ENCODE measurements at places on chromosomes 4 and X.

GRCh38 chrX:153765138-153766079 is 1.4 kb downstream of the PLXNB3 start:
- DNase-seq, result no peak

GRCh38 chr4:953574-953915 is 19.8 kb downstream of the DGKQ start:
- DNase-seq, result no peak

- DNase-seq, result peak; percentile 44
These were observed at the start of gene HPSE for GRCh38 chr4:83334425-83335241. TSS of gene HPSE (minus strand) at chr4:83334848. CDS start at chr4:83334782, 66 bp downstream.

- no peak for DNase-seq
These were observed 269.9 kb downstream of the CBLL2 start for GRCh38 chrX:22542641-22543040.

DNA sequence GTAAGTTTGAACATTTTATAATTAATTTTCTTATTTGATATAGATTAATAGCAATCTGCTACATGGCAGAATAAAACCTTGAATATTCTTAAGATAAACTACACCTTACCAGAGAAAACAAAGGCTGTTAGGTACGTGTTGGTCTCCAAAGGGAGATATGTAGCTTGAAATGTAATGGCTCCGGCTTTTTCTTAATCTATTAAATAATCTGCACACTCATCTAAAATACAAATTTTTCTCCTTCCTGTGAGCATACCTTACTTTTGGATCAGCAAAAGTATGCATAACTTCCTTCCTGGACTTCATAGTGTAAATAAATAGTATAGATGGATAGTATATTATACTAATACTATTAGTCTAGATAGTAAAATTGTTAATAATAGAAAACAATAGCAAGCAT is 141.3 kb downstream of the JADE1 start:
- no peak for DNase-seq

DNA sequence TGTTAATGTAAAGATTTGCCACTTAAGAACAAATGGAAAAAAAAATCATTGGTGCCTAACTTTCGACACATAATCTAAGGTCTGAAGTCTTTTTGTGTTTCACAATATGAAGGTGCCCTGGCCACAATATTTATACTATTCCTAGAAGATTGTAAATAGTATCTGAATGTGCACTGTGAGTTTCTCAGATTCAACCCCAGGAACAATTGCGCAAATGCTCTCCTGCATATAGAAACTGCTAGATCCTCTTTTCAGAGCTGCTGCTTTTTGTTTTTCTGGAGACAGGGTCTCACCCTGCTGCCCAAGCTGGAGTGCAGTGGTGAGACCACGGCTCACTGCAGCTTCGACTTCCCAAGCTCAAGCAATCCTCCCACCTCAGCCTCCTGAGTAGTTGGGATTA is 480.1 kb upstream of the FTHL17 start:
- no peak for DNase-seq

DNA sequence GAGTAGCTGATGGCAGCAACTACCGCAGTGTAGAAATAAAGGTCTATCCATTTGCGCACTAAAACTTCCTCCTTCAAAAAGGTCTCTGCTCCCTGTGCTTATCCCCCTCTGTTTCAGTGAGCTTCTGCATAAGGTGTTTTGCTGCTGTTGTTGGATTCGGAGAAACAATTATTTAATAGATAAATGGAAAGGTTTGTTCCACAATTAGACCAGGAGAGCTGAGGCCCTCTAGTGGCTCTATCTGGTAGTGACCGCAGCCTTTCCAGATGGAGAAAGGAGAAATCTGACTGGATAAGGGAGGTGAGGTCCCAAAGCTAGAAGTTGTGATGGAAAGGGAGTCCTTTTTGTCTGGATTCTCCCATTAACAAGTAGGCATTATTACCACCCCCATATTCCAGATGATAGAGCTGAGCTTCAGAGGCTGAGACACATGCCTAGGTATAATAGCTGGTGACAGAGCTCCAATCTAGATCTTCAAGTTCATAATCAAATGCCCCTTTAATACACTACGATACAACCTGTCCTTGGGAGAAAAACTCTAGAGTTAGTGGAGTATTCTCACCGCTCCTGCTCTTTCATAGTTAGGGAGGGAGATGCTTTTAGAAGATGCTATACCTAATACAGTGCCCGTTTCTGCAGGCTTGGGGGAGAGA is 5.1 kb upstream of the GABRQ start:
- no peak for DNase-seq

- no peak for DNase-seq
These were observed 761.8 kb upstream of the ATOH1 start for GRCh38 chr4:93066749-93067148.

GRCh38 chrX:25941087-25941486 is 197.1 kb upstream of the MAGEB18 start:
- DNase-seq, result no peak

GRCh38 chrX:85024044-85024443 is 20.4 kb downstream of the APOOL start:
- no peak for DNase-seq

DNA sequence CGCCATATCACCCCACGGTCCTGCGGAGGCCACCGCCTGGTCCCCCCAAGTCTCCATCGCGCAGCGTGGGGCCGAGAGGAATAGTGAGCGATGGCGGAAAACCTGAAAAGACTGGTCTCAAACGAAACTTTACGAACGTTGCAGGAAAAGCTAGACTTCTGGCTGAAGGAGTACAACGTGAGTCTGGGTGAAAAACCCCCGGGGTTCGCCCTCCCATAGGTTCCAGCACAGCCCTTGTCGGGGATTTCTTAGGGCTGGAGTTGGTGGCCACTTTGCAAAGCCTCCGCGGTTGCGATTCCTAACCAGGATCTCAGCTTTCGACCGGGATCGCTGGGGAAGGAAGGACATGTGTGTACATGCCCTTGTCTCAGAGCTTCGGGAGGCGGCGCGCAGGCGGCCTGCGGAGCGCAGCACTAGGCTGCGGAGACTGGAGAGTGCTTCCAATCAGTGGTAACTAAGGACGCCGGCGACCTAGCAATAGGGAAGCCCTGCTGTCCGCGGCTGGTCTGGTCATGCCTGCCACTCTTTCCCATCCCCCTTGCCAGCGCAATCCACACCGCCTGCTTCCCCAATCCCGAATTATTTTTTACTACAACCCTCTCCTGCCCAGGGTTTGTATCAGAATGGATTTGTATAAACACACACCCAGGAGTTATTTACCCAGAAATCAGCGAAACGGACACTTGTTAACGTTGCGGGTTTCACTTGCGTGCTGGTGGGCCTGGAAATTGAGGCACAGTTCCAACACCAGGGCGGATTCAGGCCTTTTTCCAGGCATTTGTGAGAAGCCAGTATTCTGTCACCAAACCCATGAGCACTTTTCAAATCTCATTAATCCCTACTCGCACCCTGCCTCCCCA is 741 bp downstream of the SPATA18 start:
- DNase-seq, result no peak

GRCh38 chr4:112513971-112514646 is 1.9 kb downstream of the NEUROG2 start:
- no peak for DNase-seq

DNA sequence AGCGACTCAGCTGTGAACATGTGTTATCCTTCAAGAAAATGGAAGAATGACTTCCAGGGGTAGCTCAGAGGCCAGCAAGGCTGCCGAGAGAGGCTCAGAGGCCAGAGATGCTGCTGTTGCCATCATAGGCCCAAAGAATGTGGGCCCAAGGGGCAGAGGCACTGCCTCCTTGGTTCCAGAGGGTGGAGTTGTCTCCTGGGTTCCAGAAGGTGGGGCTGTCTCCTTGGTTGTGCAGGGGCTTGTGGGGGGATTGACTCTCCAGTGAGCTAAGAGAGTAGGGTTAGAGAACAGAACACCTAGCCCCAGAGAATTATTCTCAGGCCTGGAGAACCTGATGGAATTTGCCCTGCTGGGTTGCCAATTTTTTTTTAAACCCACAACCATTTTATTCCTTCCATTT is 62.6 kb downstream of the DGKK start:
- no peak for DNase-seq

DNA sequence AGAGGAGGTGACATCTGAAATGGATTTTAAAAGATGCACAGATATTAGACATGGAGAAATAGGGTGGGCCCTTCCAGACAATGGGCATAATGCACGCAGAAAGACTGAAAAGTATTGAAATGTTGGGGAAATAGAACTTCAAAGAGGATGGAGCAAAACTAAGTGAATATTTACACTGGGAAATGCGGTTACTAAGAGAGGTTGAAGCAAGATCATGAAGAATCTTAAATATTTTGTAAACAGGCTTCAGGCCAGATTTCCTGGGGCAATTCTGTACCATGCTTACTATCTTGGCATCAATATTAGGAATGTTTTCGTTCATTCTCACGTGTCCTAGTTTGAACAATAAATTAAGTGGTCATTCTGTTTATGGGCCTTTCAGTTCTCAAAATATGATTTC is 216.3 kb downstream of the ADAMTS3 start:
- DNase-seq, result no peak

DNA sequence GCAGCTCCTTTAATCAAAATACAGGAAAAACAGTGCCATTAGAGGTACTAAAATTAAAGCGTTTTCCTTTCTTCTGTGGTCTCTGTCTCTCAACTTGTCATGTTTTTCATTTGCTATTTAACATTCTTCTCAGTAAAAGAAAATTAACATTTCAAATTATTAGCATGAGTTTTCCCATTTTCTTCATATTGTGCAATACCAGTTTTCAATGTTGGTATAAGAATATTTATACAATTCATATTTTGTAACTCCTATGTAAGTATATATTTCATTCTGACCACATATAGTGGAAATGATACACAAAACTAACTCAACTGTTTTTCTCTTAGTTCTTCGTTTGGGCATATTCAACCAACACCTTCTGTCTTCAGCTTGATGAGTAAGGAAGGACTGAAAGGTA is 308.3 kb downstream of the HS3ST1 start:
- no peak for DNase-seq

DNA sequence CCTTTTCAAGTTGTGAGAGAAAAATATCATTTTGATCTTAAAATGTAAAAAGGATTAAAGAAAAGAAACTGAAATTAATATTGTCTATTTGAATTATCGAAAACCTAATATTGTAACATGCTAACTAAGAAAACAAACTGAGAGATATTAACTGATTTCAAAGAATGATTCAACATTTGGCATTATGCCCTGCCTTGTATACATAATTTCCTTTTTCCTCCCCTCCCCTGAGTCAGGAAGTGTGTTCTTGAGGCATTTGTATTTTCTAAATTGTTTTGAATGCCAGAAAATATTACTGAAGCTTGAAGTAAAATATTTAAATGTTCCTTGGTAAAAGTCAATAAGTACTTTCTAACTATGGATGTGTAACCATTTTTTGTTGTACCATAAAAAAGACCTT is 49.4 kb downstream of the RPS6KA3 start:
- DNase-seq, result no peak

GRCh38 chrX:13167481-13168231 is 123.2 kb upstream of the FAM9C start:
- no peak for DNase-seq

DNA sequence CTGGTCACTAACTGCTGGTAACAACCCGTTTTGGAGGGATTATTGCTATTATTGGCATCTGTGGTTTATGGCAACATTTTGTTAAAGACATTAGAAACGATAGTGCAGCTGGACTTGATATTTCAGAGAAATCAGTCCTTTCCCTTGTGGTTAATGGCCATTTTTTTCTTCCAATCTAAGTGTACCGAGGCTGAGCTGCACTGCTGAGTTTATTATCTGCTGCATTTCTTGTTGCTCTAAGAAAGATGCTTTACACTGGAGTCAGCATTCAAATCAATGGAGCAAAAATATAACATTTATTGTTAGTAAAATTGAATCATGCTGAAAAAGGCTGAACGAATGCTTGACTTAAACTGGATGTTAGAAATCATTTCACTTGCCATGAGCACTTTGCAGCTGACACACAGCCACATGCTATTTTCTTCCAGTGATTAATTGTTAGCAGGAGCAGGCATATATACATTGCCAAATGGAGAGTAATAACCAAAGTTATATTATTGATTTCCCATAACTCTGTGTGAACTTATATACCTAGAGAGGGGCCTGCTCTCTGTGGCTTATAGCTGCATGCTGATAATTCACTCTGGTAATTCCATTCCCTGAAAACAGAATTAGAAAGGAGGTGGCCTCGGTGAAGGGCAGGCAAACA is 66.5 kb upstream of the TTC29 start:
- no peak for DNase-seq

Measured in stimulated activated CD8-positive, alpha-beta memory T cell treated with anti-CD3 and anti-CD28 coated beads, Interleukin-4, amount 100 ng/mL, for 1 hour (primary cell).